ENCODE measurements at places on chromosomes 1 and 21.

- DNase-seq: no peak
These were observed 613.0 kb downstream of the NPHP4 start for GRCh38 chr1:5379176-5379759.

- no peak for DNase-seq
These were observed 3.5 kb downstream of the EPHX1 start for GRCh38 chr1:225813214-225813964.

DNA sequence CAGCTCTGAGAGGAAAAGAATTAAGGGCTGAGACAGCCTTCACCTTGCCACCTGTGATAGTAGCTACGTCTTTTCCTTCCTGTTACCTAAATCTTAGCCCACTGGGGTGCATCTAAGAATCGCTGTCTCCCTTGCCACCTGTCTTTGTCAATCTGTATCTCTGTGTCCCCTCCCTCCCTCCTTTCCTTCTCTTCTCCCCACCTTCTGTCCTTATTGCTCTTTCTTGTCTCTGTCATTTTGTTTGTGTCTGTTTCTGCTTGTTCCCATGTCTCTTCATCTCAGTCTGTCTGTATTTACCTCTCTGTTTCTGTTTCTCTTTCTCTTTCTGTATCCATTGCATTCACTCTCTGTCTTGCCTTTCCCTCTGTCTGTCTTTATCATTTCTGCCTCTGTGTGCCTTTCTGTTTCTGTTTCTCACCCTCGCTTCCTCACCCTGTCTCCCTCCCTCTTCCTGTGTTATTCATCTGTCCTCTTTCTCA is 30.2 kb downstream of the SLC22A15 start:
- no peak for DNase-seq

GRCh38 chr1:114350731-114351445 is 160.1 kb downstream of the TRIM33 start:
- DNase-seq: no peak

DNA sequence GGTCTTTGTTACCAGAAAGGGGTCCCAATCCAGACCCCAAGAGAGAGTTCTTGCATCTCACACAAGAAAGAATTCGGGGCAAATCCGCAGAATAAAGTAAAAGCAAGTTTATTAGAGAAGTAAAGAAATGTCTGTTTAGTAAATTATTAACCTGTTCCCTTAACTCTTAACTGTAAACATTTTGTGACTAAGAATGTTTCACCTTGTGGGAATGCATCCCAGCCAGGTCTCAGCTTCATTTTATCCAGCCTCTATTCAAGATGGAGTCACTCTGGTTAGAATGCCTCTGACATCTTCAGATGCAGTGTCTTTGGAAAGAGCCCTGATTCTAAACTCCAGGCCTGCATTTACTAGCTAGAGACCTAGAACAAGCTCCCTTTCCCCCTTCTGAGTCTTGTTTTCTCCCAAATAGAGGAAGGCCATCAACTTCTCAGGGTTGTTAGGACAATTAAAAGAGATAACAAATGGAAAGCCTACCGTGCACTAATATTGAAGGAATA is 4.5 kb upstream of the FABP3 start:
- DNase-seq: no peak

DNA sequence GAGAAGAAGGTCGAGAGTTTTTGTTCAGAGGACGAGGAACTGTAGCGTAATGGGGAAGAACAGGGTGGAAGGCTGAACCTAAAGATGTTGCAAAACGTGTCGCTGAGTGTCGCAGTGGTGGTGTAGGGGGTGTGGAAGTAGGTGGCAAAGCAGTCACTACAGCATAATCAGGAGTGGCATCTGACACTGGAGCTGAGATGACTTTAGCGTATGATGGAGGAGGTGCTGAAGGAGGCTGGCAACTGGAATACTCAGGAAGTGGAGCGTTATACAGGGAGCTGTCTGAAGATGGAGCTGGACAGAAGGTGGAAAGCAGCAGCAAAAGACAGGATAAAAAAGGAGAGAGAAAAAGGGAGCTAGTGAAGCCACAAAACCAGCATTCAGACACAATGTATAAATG is 89.9 kb upstream of the LBR start:
- no peak for DNase-seq

DNA sequence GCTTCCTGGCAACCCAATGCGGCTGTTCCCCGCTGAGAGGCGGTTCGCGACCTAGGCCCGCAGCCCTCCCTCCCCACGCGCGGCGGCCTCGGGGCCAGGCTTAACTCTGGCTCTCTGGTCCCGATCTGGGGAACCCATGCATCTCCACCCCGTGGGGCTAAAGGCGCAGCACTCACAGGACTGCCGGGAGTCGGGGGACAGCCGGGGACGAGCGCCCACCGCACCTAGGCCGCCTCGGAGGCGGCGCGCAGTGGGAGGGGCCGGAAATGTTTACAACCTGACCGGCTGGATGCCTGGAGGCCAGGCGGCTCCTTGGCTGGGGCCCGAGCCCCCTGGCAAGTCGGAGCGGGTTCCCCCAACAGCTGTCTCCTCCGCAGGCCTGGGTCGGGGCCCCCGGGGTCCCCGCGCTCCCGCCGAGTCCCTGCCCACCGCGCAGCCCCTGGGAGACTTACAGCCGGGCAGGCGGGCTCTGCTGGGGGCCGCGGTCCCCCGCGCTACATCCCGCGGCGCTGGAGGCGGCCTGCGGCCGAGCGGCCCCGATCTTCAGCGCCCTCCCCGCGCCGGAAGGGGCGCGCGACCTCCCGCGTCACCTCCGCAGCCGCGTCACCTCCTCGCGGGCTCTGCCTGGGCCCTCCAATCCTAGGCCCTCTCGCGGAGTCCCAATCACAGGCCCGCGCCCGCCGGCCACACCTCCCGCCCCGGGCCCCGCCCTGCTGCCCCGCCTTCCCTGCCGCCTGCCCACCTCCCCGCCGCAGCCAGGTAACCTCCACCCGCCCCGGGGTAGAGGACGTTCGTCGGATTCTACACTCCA is at the start of gene ADIPOR1:
TSS of gene ADIPOR1 (minus strand) at position 580 of the 811 bp plus-strand sequence. CDS start 7,242 bp downstream, outside the sequence.
- no peak for DNase-seq

- no peak for DNase-seq
These were observed 21.0 kb downstream of the CFAP74 start for GRCh38 chr1:1982379-1983232.

- no peak for DNase-seq
These were observed 87.1 kb downstream of the BCAR3 start for GRCh38 chr1:93594603-93594880.

- no peak for DNase-seq
These were observed 30.2 kb upstream of the TNR start for GRCh38 chr1:175773571-175773970.

DNA sequence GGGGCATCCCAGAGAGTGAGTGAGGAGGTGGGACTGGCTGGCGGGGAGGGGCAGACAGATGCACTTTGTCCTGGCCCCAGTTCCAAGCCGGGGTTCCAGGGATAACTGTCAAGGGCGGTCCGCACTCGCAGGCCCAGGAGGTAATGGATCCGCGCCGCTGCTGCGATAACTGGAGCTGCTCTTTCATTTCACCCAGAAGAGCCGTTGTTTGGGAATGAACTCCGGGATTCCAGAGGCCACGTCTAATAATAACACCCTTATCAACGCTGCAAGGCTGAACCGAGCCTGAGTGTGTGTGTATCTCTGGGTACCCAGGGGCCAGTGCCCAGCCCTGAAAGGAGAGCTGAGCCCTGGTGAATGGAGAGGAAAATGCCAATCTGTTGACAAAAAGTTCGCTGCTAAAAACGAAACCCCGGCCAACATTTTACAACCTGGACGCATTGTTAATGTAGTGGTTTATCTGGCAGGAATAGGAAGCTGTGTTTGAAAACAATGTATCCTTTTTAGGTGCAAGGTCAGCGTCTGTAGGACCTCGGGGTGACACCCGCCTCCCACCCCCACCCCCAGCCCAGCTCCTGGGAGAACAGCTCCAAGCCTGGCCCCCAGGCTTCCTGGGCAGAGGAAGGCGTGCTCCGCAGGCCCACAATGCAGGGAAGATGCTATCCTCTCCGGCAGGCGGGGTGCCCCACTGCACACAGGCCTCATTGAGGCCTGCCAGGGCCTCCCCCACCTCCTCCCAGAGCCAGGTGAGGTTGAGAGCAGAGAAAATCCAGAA is 119.7 kb downstream of the PROX1 start:
- no peak for DNase-seq

DNA sequence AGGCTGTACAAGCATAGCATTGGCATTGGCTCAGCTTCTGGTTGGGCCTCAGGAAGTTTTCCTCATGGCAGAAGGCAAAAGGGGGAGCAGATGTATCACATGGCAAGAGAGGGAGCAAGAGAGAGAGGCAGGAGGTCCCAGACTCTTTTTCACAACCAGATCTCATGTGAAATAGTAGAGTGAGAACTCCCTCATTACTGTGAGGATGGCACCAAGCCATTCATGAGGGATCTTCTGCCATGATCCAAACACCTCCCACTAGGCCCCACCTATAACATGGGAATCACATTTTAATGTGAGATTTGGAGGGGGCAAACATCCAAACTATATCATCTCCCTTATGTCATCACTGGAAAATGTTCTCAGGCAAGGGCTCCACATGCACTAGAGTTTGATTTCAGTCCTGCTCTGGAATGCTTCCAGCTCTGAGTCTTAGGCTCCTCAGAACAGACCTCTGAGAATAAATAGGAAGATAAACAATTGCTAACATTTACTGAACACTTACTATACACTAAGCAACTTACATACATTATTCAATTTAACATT is 39.4 kb upstream of the VTCN1 start:
- DNase-seq: no peak

DNA sequence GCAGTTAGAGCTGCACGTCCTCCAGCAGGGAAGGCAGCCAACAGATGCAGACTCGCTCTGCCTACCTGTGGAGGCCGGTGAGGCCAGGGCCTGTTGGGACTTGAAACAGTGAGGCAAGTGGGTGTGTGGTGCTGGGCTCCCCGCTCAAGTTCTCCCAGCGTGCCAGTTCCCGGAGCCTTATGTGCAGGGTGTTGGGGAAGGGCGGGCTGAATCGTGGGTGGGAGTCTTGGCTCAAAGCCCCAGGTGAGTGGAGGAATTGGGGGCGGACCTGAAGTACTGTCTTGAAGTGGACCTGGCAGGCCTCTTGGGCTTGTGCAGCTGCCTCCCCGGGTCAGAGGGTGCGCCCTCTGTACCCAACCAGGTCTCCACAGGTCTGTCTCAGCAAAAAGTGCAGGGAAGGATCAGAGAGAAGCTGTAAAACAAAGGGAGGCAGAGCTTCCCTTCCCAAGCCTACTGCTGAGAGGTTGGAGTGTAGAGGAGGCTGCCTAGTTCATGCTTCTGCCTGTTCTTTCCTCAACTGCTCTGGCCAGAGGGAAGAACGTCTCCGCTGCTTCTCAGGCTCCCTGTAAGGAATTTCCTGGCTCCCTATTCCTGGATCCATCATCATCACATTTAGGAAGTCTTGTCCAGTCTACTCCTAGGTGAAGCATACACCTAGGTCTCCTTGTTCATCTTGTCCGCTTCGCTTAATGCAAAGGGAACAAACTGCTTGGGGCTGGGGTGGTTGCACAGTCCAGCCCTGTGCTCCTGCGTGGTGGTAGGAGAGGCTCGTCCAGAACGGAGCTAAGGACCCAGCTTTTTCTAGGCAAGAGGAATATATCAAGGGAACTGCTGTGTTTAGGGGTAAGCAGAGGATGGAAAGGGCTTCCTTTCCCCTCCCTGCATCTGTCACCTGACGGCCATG is 14.9 kb downstream of the UTP11 start:
- DNase-seq: peak; percentile 85

DNA sequence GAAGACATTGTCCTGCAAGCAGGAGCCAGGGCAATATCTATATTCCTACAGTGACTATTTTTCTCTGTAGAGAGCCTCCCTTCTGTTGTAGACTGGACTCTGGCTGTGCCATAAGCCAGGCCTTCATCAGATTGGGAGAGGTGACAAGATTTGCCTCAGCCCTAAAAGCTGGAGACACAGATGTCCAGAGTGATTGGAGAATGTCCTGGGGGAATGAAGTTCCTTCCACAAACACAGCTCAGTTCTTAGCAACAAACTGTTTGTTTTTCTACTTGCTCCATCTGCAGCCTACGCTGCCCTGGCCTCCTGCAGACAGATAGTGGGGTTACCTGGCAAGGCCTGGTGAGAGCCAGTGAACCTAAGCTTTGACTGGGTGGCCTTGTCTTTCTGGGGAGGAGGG is 29.9 kb upstream of the SNX27 start:
- no peak for DNase-seq

DNA sequence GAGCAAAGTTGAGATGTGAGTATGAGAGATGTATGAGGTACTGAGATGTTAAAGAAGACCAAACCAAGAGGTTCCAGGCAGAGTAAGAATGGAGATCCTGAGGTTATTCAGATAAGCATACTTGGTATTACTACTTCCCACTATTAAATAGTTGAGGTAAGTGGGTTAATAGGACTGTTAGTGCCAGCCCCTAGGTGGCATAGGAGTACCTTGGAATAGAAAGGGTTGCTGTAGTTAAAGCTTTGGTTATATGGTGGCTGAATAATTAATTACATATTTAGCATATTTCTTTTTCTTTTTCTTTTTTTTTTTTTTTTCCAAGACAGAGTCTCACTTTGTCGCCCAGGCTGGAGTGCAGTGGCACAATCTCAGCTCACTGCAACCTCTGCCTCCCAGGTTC is 397.9 kb upstream of the TMPRSS15 start:
- no peak for DNase-seq

- no peak for DNase-seq
These were observed 8.7 kb downstream of the PROX1 start for GRCh38 chr1:213996320-213997037.

GRCh38 chr21:45846373-45847160 is 135.0 kb upstream of the COL6A1 start:
- DNase-seq: no peak

GRCh38 chr1:91948501-91949355 is 473 bp upstream of the BRDT start:
- no peak for DNase-seq

- DNase-seq: no peak
These were observed 18.2 kb downstream of the DNALI1 start for GRCh38 chr1:37574834-37575480.

GRCh38 chr1:36432616-36433015 is 17.6 kb downstream of the OSCP1 start:
- DNase-seq: no peak

GRCh38 chr21:32392880-32393676 is at the start of gene URB1:
URB1 (minus strand) TSS chr21:32393012; CDS start chr21:32392910, 102 bp downstream.
- no peak for DNase-seq

GRCh38 chr1:229349463-229350385 is 6.9 kb upstream of the CCSAP start:
- no peak for DNase-seq

- DNase-seq: no peak
These were observed 14.0 kb downstream of the TRIM62 start for GRCh38 chr1:33167650-33168447.

GRCh38 chr1:201903135-201903534 is 14.4 kb downstream of the SHISA4 start:
- no peak for DNase-seq

- DNase-seq: no peak
These were observed 11.0 kb upstream of the RGS18 start for GRCh38 chr1:192147221-192147620.

DNA sequence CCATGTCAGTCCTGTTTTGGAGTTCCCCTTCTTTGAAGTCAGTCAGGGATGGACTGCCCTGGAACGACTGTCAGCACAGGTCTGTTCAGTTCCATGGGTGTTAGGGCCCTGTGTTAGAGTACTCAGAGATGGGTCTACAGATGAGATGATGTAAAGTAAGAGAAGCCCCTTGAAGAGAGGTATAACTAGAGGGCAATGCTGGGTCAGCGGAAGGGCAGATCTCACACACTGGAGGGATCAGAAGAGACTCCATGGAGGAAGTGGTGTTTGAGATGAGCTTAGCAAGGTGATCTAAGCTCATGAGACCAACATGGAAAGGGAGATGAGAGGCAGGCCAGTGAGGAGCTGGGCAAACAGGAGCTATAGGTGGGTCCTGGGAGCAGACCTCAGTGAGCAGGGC is 7.6 kb downstream of the PPFIA4 start:
- DNase-seq: no peak
